ENCODE measurements at places on chromosomes 11 and 22.

- no peak for DNase-seq
Observed at GRCh38 chr11:119169282-119169719, 776 bp downstream of the NLRX1 start.

GRCh38 chr11:34379539-34379938 is 21.7 kb upstream of the ABTB2 start:
- no peak for DNase-seq

DNA sequence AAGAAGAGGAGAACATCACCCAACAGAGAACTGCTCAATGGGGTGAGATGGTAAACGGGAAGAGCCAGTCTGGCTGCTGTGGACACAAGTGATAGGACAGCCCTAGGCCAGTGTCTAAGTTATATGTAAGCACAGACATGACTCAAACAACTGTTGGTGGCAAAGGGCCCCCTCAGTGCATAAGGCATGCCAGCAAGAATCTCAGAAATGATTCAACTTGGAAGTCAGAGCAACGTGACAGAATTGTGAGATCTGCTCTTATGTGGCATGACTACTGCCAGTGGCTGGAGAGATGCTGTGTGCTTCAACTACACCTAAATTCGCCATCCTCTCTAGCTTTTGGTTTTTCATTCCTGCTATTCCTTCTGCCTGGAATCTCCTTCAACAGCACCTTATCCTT is 7.4 kb downstream of the SLN start:
- DNase-seq: no peak

- DNase-seq: no peak
Observed at GRCh38 chr11:127074151-127074761, 73.7 kb upstream of the KIRREL3 start.

DNA sequence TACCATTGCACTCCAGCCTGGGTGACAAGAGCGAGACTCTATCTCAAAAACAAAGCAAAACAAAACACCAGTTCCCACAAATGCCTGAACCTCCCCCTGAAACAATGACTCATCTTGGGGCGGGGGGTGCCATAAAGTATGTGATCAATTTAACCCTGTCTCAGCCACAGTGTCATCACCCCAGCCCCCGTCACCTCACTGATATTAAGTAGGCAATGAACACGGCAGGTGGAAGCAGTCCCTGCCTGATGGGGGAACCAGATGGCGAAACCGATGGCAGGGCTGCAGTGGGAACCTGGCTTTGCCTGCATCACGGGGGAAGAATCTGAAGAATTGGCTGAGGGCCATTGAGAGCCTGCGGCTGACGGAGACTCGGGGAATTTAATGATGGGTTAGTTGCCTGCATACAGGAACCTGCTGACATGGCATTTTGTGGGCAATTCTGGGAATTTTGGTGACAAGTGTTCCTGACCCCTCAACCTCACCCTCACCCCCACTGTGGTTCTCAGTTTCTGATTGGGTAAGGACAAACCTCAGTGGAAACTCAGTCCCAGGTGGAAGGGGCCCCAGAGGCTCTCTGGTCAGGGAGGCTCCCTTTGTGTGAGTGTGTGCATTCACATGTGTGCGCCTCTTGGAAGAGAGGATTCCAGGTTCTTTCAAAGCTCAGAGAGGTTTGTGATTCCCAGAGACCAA is 39.1 kb upstream of the SHISAL1 start:
- peak; percentile 26 for DNase-seq

DNA sequence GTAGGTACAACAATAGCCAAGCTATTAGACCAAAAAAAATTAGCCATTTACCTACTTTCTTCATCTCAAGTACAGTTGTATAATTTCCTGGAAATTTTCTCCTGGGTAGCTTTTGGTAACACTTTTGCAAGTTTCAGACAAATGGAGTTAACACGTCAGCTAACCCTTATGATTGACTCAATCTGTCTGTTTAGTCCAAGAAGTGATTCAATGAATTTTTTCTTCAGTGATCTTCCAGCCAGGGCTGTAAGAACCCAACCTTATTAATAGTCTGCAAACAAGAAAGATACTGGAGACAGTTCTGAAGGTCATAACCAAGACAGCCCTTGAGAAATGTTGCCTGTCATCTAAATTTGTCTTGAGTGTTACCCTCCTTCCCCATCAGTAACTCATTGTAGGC is 30.1 kb upstream of the FIBIN start:
- no peak for DNase-seq

DNA sequence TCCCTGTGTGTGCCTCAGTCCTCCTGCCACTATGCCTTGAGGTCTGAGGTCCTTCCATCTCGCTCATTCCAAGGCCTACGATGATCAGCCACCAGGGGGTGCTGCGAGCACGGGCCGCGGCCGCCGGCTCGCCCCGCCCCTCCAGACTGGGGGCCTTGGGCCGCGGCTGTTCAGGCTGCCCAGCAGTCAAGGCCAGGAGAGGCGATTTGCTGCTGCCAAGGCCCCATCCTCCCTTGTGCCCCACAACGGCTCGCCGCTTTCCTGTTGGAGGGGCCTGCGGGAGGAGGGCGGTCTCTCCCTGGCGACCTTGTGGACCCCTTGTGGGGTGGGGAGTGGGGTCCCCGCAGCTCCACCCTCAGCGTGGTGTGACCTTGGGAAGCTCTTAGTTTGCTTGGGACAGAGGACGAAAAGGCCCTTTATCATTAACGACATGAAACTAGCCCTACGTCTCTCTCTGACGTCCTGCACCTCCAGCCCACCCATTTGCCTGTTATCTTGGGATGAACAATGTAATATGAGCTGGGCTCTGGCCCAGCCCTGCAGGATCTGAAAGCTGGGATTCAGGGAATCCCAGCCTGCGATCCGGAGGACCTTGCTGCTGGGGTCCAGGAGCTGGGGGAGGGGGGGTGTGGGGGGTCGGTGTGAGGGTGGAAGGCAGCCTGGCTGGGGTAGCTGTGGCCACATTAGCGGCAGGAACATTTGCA is 5.3 kb upstream of the GALR3 start:
- DNase-seq: peak; percentile 47

DNA sequence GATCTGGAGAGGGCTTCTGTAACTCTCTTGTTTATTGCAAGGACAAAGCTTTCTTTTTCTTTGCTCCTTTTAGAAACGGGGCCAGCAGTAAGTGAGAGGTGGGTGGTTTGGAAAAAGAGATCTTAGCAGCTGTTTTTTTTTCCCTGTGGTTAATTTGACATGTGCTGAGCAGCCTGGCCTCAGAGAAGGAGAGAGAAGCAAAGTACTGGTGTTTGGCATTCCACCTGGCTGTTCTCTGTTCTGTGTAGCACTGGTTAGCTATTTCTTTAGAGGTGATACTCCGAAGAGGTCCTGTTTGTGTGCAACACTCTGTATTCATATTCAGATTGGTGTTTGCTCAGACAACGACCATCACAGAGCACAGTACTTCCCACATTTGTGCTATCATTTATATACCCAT is 80.8 kb upstream of the SORL1-AS1 start:
- no peak for DNase-seq

- DNase-seq: no peak
Observed at GRCh38 chr11:37671321-37671720, 1073.3 kb upstream of the RAG2 start.

DNA sequence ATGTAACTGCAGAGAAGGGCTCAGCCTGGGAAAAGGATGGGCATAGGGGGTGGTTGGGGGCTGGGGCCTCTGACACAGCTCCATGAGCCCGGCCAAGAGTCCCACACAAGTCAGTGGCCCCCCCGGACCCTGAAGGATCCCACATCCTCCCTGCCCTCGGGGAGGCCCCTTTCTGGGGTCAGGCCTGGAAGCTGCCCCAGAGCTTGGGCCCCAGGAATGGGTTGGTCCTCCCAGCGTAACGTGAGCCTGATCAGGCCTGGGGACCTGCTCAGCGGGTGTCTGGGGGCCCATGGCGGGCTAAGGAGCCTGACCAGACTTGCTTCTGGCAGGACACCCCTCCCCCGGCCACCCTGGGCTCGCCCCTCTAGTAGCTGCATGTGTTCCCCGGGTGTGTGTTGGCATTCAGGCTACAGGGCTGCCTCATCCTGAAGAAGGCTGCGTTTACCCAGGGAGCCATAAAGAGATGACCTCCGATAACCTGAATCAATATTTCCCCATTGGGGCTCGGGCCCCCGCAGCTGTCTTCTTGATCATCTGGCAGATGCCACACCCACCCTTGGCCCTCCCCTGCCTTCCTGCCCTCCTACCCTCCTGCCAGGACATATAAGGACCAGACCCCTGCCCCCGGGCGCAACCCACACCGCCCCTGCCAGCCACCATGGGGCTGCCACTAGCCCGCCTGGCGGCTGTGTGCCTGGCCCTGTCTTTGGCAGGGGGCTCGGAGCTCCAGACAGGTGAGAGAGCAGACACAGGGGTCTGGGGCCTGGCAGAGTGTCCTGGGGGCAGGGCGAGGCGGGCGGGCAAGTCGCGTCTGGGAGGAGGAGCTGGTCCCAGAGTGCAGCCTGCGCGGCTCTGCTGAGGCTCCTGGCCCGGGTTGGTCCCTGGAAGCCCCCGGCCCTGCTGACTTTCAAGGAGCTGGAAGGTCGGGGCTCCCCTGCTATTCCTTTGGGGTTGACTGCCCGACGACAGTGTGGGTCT is at the start of gene MUC2:
Gene MUC2 (plus strand): TSS at position 631 of the 978 bp plus-strand sequence.
- DNase-seq: no peak

- no peak for DNase-seq
Observed at GRCh38 chr11:112320668-112321067, 60.0 kb upstream of the PLET1 start.

- no peak for DNase-seq
Observed at GRCh38 chr11:57751176-57751575, 443 bp downstream of the BTBD18 start.

GRCh38 chr11:8122173-8122764 is 41.3 kb downstream of the TUB start:
- DNase-seq: no peak

DNA sequence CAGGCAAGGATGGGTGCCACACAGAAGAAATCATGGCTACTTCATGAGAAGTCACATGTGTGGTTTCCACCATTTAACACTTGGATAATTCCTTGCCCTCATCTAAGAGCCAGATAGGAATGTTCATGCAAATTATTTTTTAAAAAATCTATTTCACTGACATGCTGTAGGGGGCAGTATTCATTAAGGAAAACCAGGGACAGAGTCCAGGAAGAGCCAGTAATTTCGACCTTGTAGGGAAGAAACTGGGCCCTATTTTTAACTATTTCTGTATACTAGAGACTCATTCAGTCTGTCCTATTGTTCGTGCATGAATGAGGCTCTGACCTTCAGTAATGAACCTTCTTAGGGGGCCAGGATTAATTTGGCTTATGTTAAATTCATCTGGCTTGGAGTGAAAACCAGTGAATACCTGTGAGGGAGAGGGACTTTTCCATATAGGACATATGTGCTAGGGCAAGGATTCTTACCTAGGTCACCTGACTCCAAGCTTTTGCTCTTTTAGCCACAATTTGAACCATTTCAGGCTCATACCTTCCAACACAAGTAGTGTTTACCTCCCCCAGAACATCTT is 192.7 kb downstream of the NAV2 start:
- no peak for DNase-seq

DNA sequence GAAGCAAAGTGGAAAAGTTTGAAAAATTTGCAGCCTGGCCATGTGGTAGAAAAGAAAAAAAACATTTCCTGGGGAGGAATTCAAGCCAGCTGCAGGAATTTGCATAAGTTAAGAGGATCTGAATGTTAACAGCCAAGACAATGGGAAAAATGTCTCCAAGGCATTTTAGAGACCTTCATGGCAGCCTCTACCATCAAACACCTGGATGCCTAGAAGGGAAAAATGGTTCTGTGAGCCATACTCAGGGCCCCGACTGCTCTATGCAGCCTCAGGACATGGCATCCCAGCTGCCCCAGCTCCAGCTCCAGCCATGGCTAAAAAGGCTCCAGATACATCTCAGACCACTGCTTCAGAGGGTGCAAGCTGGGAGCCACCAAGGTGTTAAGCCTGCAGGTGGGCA is 149.1 kb upstream of the SOX6 start:
- no peak for DNase-seq

DNA sequence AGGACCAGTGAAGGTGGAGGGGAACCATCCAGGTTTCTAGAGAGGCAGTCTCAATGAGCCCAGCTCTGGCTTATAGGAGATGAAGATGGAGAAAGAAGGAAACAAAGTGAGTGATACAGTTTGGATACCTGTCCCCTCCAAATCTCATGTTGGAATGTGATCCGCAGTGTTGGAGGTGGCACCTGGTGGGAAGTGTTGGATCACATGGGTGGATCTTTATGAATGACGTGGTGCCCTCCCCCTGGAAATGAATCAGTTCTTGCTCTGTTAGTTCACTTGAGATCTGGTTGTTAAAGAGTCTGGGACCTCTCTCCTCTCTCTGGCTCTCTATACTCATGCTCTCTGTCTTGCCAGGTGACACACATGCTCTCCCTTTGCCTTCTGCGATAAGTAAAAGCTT is 393.1 kb upstream of the NARS2 start:
- DNase-seq: no peak

Measured in GOT3 (cell line).